Activated naive CD4-positive, alpha-beta T cell (primary cell): ENCODE measurements at places on chromosomes 4 and X.

DNA sequence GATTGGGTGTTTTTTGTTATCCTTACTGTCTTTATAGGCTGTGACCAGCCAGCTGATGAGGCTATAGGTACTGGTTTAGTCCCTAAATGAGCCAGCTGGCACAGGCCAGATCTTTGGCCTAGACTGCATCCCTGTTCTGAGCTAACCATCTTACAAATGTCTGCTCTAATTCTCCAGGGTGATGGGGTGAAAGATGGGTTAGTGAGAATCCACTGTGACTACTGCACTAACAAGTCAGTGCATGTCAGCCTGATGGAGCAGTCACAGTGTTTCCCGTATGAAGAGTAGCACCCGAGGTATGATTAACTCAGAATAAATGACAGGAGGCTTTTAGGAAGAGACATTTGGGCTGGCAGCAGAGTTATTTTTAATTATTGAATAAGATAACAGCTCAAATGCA is 181.0 kb downstream of the DCTD start:
- no peak for DNase-seq

- DNase-seq: no peak
These were observed 179.1 kb upstream of the KLHL4 start for GRCh38 chrX:87338510-87338909.

DNA sequence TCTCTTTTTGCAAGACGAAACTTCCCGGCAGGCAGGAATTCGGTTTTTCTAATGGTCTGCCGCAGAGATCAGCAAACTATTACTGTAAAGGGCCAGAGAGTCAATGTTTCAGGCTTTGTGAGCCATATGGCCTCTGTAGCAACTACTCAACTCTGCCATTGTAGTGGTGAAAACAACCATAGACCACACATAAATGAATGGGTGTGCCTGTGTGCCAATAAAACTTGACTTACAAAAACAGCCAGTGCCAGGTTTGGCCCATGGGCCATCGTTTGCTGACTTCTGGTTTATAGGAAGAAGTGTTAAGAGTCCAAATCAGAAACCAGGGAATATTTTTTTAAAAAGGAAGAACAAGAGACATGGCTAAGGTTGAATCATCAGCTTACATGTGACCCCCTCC is 163.0 kb downstream of the SH3KBP1 start:
- no peak for DNase-seq

DNA sequence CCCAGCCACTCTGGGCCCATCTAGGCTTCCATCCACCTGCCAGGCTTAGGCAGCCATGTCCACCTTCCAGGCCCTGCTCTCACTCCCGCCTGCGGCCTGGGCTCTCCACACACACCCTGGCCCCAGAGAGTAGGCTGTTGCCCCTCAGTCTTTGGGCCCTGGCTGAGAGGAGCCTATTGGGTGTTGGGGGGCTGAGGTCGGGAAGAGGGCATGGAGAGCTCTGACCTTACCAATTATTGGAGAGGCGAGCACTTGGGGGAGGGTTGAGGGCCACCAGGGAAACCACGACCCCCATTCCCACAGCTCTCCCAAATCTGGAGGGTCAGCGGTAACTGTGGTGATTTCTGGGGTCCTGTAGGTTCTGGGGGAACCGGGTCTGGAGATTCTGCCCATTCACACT is 38.2 kb downstream of the HTRA3 start:
- no peak for DNase-seq

DNA sequence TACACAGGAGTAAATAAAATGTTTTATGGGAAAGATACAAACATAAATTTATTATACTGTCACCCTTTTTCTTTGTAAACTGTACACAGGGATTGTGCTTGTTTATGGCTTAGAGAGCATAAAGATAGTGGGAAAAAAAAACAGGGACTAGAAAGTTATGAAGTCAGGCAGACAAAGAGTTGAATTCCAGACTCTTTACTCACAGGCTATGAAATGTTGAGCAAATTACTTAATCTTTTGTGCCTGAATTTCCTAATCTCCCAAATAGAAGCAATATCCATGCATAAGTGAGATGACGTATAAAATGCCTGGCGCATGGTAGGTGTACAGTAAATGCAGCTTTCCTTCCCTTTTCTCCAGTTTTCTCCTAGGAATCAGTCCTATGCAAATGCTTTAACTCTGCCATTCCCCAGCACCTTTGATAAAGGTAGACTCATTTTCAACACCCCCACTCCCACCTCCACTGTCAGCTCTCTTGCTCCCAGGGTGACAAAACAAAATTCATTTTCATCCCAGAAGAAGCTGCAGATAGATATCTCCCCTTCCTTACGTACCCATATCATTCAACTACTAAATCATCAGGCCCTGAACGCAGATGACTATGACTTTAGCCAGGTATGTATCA is 44.5 kb upstream of the BTC start:
- no peak for DNase-seq

DNA sequence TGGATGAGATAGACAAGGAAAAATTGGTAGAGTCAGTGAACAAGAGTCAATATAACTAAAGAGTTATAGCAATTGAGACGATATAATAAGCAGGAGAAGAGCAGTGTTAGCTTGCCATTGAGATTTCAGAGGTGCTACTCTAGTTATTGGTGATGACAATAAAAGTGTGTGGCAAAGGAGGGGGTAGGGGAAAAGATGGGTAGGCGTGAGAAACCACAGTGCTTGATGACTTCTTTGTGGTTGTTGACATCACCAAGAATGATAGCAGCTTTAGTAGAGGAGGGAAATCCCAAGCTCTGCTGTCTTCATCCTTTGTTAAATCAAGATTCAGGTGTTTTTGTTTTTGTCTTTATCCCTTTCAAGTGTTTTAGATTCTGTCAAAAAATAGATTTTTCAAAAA is 179.9 kb upstream of the PPP3CA start:
- DNase-seq: no peak

GRCh38 chr4:185212581-185212980 is 3.2 kb downstream of the SNX25 start:
- no peak for DNase-seq

- DNase-seq: no peak
These were observed at the start of gene PDLIM3 for GRCh38 chr4:185534866-185535611. Gene PDLIM3, minus strand, starts transcription at chr4:185535507. Its CDS starts 73 bp downstream, at chr4:185535434.
